NCI-H1105 treated with DMSO at 0.1 percent for 48 hours (cell line): ENCODE measurements at places on chromosomes 16 and 17.

- no peak for DNase-seq
These were observed 21.1 kb downstream of the HELZ start for GRCh38 chr17:67223924-67224323.

GRCh38 chr17:50108556-50108955 is 13.4 kb downstream of the PDK2 start:
- no peak for DNase-seq

DNA sequence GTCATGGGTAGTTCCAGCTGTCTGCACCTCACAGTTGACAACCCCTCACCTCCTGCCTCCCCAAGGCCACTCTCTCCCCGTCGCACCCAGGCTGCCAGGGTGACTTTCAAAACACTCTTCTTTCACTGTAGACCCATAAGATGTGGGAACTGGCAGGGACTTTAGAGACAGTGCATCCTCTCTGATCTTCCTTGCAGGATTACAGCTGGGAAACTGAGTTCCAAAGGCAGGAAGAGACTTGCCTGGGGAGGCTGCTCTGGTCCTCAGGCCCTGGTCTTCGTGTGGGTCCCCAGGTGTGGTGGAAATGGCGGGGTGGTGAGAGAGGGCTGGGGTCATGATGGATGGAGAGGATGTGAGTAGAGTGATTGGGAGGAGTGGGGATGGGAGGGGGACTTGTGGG is 21.9 kb upstream of the NKD1 start:
- DNase-seq, result no peak

- DNase-seq, result peak; percentile 83
These were observed 38.4 kb upstream of the INTS2 start for GRCh38 chr17:61966191-61966590.

DNA sequence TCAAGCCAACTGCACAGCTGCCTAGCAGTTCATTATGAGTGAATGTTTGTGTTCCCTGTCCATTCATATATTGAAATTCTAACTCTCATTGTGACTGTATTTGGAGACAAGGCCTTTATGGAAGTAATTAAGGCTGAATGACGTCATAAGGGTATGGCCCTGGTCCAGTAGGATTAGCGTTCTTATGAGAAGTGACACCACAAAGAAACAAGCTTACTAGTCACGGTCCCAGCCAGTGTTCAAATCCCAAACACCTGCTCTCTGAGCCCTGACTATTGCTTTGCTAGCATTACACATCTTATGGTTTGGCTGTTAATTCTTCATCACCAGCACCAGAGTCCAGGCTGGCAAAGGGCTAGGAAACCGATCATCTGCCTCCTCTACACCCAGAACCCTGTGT is 2.2 kb downstream of the ZNF668 start:
- DNase-seq, result no peak

DNA sequence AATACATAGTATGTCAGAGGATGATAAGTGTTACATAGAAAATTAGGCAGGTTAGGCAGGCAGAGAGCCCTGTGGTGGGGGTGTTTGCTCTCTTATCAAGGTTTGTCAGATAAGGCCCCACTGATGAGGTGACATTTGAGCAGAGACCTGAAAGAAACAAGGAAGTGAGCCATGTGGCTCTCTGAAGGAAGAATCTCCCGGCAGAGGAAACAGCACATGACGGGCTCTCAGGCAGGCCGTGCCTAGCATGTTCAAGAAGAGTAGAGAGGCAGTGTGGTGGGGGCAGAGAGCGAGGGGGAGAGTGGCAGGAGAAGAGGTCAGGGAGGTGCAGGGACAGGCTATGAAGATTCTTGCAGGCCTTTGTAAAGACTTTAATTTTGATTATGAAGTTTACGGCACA is 82.0 kb upstream of the ASIC2 start:
- no peak for DNase-seq

DNA sequence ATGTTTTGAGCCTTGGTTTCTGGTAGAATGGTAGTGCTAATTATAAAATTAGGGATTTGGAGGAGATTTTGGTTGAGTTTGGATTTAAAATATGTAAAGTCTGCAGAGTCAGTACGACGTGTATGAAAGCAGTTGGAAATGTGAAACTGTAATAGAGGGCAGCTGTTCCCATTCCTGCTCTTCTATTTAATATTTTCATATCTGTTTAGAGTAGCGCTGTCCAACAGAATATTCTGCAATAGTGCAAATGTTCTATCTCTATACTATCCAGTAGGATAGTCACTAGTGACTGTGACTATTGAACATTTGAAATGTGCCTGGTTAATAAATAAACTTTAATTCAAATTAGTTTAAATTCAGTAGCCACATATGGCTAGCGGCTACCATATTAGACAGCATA is 443.4 kb upstream of the SOX9 start:
- DNase-seq, result no peak

DNA sequence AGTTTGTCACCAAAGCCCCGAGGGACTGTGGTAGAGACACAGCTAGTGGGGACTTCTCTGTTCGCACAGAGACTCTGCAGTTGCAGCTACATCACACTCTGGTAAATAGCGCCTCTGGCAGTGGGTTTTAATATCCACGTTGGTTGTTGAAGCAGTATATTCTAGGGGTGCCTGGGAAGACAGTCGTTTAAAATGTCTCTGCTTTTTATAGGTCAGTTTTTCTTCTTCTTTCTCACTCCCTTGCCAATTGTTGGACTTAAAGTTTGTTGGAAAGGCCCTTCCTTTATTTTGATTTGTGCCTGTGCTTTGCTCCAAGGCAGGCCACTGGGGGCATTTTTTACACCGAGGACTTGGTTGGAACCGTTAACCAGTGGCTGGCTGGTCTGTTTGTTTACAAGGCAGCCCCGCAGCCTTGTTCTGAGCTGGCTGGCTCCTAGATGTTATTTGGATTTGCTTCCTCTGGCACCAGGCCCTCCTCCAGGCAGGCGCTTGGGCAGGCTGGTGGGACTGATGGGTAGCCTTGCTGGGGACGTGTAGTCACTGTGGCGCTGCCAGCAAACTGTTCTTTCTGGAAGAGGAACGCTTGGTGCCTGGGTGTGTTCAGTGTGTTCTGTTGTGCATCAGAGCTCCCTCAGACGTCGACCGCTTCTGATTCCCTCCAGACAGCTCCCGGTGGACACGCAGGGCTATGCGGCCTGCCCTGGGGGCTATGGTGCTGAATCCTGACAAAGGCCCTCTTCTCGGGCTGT is 218.2 kb upstream of the CHMP6 start:
- no peak for DNase-seq

DNA sequence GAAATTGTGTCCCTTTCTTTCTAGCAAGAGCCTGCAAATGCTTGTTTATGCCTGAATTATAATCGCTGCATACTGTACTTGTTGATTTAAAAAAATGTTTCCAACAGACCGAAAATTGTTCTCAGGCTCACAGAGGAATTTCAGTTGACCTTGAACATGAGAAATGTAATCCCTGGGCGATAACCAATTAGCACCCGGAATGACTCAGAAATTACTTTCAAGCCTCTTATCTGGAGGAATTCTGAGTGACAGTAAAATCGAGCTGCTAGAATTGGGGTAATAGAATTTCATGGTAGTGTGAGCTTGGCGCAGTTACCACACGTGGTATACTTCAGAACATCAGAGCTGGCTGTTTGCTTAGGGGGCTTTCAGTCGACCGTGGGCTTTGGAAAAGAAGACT is 139.1 kb upstream of the CACNG3 start:
- DNase-seq, result no peak

DNA sequence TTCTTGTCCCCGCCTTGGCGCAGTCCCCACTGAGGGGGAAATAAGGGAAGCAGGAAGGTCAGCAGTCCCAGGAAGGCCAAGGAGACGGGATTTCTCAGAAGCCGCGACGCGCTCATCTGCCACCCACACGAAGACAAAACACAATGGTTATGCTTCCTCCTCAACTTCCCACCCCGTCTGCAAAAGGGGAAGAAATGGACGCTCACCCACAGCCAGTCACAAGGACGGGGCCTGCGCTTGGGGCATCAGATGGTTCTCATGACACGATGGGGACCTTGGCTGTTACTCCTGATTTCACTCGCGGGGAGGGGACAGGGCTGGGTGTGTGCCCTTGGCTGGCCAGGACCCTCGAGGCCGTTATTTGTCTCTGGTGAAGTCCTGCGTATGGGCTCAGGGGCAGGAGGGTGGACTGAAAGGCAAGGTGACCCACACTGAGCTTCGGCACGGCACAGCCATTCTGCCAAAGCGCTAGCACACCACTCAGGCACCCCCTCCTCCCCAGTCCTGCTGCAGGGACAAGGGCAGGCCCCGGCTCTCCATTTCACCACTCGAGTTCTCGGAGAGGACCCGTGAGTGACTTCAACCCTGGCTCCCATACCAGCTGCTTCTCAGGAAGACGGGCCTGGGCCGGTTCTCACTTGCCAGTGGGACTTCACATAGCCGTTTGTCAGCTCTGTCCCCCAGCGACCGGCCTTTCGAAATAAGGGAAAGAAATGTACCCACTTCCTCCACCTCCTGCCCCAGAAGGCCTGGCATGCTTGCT is 84.5 kb downstream of the ABR start:
- DNase-seq, result no peak

DNA sequence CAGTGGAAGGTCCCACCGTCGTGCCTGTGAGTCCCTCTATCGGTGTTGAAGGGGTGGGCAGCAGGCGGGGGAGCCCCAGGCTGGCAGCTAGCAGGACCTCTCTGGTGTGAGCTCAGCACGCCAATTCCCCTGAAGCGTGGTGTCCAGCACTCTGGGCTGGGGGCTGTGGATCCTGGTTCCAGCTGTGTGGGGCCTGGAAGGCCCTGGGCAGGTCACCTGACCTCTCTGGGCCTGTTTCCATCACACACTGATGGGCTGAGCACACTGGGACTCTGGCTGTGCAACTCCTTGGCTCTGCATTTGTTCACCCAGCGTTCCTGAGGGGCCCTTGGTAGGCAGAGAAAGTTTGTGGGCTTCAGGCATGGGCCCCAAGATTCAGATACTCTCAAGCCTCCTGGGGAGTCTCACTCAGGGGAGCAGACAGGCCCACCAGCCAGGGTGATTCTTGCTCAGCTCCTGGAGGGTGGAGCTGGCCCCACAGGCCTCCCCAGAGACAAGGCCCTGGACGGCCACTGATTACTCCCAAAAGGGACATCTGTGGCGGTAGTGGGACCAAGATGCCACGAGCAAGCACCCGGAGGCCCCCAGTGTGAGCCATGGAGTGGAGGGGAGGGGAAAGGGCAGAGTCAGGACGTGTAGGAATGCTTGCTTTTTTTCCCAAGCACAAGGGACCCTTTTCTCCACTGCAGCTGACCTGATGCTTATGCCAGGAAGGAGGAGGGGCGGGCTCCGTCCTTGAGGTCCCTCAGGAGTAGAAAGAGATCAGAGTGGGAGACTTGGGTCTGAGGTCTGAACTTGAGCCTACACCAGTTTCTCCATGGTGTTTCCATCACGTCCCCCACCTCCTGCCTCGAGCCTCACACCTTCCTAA is 8.5 kb downstream of the SCGB1C2 start:
- no peak for DNase-seq

- no peak for DNase-seq
These were observed 26.9 kb downstream of the DNAH2 start for GRCh38 chr17:7744416-7744815.

DNA sequence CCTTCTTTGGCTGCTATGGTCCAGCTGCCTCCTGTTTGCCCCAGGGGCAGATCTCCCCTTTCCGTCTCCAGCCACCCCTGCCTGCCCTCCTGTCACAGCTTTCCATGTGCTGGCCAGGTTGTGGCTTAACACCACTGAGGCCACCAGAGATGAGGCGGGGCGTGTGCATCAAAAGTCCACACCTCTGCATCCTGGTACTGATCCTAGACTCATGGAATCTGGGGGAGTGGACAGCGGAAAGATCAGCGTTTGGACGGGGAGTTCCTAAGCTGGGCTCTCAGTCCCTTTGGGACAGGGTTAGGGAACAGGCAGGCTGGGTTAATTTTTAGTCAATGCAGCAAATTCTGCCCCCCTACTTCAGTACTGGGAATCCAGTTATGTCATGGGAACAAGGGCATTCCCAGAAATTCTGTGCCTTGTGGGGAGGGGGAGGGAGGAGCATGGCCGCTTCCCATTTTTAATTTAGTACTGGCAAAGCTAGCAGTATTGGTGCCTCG is 3.9 kb downstream of the IGFBP4 start:
- DNase-seq, result no peak

DNA sequence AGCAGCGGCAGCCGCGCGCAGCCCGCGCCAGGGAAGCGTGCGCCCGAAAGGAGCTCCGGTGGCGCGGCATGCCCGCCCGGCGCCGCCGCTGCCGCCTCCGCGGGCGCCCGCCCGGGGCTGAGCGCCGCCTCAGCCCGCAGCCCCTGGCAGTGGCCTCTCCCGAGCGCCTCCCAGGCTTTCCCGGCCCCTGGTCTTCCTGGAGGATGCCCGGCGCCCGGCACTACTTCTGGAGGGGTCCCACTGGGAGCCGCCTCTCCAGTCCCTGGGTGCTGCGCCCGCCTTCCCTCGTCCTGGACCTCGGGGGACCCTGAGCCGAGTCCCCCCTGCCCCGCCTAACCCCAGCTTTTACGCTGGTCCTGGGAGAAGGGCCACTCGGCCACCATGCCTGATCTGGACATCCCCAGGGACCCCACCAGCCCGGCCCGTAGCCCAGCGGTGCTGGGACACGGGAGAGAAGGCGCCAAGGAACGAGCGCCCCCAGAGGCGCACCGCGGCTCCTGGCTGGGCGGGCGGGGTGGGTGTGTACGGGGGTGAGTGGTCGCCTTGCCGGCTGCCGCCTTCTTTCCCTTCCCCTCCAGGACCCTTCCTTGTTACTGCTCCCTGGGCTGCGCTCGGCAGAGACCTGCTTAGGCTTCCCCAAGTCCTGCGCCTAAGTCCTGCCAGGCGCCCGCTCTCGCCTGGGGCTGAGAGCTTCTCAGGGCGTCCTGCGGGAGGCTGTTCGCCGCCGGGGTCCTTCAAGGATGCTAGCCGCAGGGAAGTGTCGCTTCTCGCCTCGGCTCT is 704 bp downstream of the ASIC2 start:
- DNase-seq, result peak; percentile 32

- no peak for DNase-seq
These were observed 70.0 kb downstream of the ADCY9 start for GRCh38 chr16:4046221-4046620.

GRCh38 chr17:60153606-60154390 is 4.0 kb downstream of the CA4 start:
- no peak for DNase-seq

- DNase-seq, result no peak
These were observed 1.1 kb downstream of the METTL16 start for GRCh38 chr17:2510559-2510958.

DNA sequence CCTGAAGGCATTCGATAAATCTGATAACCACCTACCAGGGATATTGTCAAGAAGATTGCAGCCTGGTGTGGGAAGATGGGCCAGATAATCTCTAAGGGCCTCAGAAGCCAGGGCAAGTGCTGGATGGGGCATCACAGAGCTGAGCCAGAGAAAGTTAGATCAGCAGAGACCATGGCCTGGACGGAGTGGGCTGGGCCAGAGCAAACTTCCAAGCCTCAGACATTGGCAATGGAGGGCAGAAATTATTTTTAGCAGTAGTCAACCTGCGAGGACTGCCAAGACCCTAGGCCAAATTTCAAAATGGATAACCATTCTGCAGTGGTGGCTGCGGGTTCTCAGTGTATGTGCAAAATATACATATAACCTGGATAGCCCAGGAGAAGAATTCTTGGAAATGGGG is 18.5 kb downstream of the ERCC4 start:
- DNase-seq, result no peak

GRCh38 chr17:8696906-8697305 is 47.7 kb downstream of the CCDC42 start:
- DNase-seq, result no peak

- no peak for DNase-seq
These were observed 82.6 kb downstream of the DYNLRB2 start for GRCh38 chr16:80623376-80623775.

GRCh38 chr16:83886199-83886971 is 12.5 kb upstream of the MLYCD start:
- no peak for DNase-seq

GRCh38 chr17:39164675-39165143 is 1.3 kb downstream of the ARL5C start:
- peak; percentile 10 for DNase-seq

GRCh38 chr17:72432881-72433280 is 312.1 kb downstream of the SOX9 start:
- DNase-seq, result no peak
